ENCODE measurements at places on chromosomes 11 and 22.

- DNase-seq = no peak
Measured at GRCh38 chr22:49663823-49664222, 163.8 kb downstream of the BRD1 start.

DNA sequence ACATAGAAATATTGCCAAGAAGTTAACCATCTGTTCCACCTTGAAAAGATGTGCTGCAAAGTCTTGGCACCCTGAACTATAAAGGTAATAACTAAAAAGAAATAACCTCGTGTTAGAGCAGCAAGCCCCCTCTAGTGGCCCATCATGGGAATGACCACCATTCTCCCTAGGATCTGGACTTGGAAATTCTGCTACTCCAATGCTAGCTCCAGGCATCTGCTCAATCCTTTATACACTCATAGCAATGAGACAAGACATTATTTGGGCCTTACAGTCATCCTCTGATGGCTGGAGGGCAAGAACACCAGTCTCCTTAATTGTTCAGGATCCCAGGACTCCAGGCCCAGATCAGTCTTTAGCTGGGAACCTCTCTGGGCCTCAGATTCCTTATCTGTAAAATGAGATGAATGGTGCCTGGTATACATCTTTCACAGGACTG lies 76.0 kb downstream of the CWC15 start:
- peak; percentile 37 for DNase-seq

DNA sequence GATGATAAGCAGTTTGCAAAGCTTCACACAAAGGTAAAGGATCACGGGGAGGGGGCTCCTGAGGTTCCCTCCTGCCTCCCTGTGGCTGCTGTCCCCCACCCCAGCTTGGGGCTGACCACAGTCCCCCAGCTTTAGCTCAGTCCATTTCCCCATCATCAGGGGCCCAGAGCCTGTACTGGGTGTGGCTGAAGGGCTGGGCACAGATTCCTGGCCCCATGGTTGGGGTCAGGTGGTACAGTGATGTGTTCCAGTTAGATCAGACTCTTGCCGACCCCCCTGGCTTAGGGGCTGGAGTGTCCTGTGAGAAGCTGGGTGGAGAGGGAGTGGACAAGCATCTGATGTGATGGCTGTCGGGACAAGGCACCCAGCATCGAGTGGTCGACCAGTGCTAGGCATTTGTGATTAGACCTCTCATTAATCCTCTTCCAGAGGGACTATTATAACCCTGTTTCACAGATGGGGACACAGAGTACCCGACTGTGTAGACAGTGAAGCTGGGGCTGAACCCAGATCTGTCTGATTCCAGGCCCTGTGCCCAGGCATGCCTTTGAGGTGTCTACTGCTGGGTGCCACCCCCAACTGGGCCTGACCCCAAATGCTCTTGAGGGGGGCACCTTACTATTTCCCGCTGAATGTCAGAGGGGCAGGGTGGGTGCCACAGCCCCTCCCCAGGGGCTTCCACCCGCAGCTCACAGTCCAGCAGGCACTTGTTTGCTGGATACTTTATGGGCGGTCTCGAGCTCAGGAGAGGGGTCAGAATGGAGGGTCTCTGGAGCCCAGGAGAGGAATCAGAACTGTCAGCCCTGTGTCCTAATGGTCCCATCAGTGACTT lies 4.3 kb downstream of the SHANK3 start:
- no peak for DNase-seq

GRCh38 chr11:2770761-2771301 lies 71.0 kb upstream of the KCNQ1OT1 start:
- no peak for DNase-seq

DNA sequence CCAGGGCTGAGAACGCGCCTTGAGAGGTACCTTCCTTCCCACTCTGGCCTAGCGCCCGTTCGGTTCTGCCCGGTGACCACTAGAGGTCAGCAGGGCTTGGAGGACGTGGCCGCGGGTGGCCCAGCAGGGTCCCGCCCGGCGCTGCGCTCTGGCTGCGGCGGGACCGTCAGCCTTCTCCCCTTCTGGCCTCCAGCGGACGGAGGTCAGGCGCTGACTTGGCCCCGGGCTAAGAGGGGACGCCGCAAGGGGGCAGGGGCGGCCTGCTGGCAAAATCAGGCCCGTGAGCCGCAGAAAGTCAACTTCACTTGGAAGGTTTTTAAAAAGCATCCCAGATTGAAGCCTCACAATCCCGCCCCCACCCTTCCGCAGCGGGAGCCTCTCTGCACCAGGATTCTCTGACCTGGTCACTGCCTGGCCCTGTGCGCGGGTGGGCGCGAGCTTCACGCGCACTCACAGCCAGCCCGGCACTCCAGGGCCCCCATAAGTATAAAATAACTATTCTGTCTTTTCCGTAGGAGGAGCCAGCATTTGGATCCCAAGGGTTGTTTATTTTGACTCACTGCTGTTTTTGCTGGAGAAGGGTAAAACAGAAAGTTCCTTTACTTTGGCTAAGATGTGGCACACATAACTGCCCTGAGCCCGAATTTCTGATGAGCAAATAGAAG lies 23.2 kb upstream of the ZBTB16 start:
- DNase-seq = peak; percentile 88

DNA sequence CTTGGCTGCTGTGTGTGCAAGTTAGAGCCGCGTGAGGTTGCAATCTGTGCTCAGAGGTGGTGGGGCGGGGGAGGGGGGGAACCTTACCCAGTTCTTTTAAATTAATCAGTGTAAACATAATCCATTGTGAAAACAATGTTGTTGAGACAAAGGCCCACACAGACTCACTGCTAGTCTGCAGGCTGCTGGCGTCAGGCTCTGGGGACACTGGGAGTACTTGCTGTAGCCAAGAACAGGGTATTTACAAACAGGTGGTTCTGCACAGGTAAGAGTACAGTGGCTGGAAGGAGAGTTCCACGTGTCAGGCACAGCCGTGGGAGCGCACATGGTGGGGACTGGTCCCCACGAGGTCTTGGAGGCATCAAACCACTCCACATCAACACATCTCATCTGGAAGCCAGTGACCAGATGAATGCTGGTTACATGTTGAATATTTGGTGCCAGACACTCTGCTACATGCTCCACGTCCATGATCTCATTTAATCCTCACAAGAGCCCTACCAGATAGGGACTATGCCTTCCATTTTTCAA lies 27.4 kb downstream of the SCUBE1 start:
- no peak for DNase-seq

DNA sequence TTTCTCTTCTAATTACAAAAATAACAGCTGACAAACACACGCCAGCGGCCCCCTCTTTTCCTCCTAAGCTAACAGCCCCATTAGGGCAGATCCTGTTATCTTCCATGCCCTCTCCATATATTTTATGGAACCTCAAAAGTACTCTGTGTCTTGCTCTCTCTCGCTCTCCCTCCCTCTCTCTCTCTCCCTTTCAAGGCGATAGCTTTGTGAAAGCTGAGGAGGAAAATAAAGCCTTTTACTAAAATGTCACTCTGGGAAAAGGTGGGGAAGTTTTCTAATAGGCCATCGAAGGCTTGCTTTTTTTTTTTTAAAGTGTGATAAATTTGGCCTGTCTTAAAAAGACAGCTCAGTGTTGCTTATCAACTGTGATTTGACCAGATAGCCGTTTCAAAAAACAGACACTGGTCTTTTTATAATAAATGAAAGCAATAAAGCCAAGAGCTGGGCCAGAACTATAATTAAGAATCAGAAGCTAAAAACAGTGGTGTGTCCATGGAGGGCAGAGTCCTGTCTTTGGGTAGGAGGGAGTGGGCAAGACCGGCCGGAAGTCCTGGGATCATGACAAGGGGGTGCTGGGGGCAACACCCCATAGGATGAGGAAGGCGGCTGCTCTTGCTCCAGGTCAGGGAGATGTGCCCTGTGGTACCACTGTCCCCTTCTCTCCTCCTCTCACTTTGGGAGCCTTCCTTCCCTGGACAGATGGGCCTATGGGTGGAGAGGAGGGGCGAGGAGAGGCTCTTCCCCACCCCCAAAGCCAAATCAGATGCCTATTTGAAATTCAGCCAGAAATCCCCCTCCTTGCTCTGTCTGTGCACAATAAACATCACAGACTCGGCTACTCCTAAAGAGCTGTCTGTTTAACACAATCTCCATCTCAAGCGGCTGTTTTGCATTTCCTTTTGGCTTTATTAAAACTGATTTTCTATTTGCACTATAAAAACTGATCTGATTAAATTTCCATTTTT lies 267.2 kb downstream of the BUD13 start:
- DNase-seq = no peak

GRCh38 chr11:68212421-68213134 lies 518 bp downstream of the KMT5B start:
- DNase-seq = peak; percentile 74

DNA sequence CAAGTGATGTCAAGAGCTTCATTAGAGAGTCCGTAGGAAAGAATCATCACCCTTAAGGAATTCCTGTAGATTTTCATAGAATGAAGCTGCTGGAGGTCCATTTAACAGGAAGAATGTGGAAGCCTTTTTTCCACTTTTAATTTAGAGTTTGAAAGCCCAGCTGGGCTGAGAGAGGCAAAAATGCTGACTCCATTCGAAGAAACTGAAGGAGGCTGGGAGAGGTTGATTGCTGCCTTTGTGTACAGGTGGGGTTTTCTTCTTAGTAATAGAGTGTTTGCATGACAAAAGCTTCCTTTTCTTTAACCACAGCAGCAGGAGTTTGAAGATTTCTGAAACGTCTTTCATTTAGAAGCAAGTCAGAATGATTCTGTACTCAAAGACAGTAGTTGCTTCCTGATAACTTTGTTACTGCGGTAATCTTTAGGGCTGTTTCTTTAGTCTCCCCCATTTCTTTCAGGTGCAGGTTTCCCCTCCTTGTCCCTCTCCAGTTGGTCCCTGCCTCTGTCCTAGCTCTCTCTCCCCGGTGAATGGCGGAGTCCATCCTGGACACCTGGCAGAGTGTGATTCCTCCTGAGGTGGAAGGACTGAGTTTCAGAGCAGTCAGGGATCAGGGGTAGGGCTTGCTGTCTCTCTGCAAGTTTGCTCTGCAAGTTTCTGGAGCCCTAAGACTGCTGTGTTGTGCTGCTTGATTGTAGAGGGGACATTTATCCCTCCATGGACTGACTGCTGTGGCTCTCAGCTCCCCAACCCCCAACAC lies 166.2 kb downstream of the LDLRAD3 start:
- peak; percentile 76 for DNase-seq

- DNase-seq = no peak
Measured at GRCh38 chr11:720017-720641, 14.1 kb downstream of the EPS8L2 start.

- DNase-seq = no peak
Measured at GRCh38 chr11:129224538-129224937, 32.4 kb upstream of the ARHGAP32 start.

- DNase-seq = no peak
Measured at GRCh38 chr22:49582678-49583077, 245.0 kb downstream of the BRD1 start.

- no peak for DNase-seq
Measured at GRCh38 chr11:9250139-9250582, 15.0 kb downstream of the DENND5A start.

DNA sequence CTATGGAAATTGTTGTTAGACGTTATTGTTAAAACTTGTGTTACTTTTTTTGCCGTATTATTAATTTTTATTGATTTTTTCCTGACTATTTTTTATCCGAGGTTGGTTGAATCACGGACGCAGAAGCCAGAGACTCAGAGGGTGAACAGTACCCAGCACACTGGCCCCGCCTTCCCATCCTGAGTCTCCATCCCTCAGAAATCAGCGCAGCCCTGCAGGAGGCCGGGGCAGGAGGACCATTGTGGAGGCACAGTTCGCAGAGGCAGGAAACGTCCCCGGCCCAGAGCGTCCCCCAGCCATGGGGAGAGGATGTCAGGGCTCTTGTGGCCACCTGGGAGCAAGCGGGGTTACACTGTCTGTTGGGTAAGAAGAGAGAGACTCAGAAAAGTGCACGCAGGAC lies 843.0 kb downstream of the BRD1 start:
- no peak for DNase-seq

- DNase-seq = no peak
Measured at GRCh38 chr11:35479731-35480130, 45.7 kb downstream of the PAMR1 start.

GRCh38 chr11:10375280-10375971 lies 70.6 kb downstream of the ADM start:
- DNase-seq = no peak

GRCh38 chr11:75429902-75430713 lies 2.9 kb downstream of the KLHL35 start:
- no peak for DNase-seq

- DNase-seq = no peak
Measured at GRCh38 chr11:130725421-130726233, 190.7 kb downstream of the SNX19 start.

DNA sequence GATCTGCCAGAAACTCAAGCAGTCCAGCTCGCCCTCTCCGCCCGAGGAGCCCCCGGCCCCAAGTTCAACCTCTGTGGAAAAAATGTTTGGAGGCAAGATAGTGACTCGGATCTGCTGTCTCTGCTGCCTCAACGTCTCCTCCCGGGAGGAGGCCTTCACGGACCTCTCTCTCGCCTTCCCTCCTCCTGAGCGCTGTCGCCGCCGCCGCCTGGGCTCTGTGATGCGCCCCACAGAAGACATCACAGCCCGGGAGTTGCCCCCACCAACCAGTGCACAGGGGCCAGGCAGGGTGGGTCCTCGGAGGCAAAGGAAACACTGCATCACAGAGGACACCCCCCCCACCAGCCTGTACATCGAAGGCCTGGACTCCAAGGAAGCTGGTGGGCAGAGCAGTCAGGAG lies 20.8 kb downstream of the USP35 start:
- DNase-seq = no peak

- no peak for DNase-seq
Measured at GRCh38 chr11:82722231-82722630, 11.4 kb downstream of the FAM181B start.

DNA sequence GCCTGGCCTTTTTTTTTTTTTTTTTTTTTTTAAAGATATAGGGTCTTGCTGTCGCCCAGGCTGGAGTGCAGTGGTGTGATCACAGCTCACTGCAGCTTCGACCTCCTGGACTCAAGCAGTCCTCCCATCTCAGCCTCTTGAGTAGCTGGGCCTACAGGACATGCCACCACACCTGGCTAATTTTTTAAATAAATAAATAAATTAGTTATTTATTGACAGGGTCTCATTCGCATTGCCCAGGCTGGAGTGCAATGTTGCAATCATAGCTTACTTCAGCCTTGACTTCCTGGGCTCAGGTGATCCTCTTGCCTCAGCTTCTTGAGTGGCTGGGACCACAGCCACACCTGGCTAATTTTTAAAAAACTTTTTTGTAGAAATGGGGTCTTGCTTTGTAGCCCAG lies 10.5 kb downstream of the AP2A2 start:
- no peak for DNase-seq

DNA sequence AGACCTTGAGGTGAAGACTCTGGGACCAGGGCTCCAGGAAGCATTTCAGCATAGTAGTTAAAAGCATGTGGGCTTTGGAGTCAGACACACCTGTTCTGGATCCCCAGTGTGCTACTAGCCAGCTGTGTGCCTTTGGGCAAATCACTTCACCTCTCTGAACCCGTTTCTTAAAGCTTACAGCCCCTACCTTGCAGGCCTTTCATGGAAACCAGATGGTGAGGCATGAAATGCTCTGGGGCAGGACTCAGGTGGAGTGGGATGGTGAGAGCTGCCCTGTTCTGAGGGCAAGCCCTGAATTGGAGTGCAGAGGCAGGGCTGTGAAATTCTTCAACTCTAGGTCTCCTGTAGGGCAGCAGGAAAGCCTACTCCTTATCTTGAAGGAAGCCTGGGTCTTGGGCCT lies 10.5 kb downstream of the UCP2 start:
- DNase-seq = no peak

- DNase-seq = no peak
Measured at GRCh38 chr22:46064228-46064965, 85.9 kb upstream of the PPARA start.

GRCh38 chr22:30843245-30843644 lies 125.3 kb downstream of the MORC2 start:
- no peak for DNase-seq

GRCh38 chr22:29259253-29259899 lies 8.4 kb downstream of the RHBDD3 start:
- DNase-seq = no peak
